ENCODE measurements at places on chromosomes 7 and 10.

DNA sequence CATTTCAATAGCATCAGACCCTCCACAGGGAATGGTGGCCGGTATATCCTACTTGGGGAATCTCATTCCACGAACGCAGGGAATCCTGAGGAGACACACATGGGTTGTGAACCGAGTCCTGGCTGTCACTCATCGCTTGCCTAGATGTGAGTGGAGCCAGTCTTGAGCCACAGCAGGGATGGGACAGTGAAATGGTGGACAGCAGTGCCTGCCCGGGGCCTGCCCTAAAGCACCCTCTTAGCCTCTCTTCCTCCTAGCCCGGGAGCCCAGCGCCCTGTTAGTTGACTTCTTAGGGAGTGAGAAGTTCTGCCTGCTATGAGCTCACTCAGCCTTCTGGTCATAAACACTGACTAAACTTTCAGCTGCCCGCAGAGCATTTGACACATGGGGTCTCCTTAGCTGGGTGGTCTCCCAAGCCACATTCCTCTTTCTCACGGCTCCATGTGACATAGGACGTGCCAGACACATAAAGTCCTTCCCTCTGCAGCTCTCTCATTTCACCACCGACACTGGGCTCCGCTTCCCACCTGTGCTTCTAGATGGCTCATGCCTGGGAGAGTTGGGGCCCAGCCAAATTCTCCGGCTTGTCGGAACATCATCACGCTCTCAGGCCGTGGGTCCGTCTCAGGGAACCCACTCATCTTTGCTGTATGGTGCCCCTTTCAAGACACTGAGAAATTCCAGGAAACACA, 60.9 kb downstream of the TCERG1L start:
- no peak for DNase-seq

DNA sequence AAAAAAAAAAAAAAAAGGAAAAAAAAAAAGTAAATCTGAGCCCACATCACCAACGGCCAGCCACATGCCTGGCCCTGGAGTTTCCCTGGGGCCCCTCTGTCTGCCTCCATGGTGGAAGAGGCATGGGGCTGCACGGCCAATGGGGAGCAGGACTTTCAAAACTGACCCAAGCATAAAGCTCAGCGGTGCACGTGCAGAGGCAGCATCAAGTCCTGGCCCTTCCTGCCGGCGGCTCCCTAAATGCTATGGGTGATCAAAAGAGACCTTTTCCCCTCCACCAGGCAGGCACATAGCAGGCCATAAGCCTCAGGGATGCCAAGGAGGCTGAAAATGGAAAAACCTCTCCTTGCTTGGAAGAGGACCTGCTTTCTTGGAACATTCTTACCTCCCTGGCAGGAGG, 94.3 kb downstream of the OAT start:
- DNase-seq: no peak

- DNase-seq: no peak
Observed at GRCh38 chr10:52483587-52483986, 169.5 kb downstream of the DKK1 start.

DNA sequence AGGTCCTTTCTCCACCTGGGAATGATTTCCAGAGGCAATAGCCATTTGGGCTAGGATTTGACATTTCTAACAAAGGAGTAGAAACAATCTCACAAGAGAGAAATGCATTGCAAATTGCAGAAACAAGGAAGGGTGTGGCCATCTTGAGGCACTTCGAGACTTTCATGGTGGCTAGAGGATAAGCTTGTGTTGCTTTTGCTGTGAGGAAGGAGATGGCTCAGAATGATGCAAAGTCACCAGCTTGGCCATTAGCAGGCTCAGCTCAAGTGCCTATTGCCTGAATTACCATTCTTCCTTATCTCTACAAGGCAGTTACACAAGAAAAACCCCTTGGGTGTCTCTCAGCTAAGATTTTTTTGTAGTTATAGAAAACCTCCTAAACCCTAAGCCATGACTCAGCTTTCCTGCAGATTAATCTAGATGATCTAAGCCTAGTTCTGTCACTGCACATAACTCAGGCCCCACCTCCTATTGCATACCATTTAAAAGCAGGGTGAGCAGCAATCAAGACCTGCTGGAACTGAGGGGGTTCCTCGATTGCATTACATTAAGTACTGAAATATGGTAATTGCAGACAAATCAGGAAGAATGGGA, 683.1 kb downstream of the NRG3 start:
- DNase-seq: no peak

DNA sequence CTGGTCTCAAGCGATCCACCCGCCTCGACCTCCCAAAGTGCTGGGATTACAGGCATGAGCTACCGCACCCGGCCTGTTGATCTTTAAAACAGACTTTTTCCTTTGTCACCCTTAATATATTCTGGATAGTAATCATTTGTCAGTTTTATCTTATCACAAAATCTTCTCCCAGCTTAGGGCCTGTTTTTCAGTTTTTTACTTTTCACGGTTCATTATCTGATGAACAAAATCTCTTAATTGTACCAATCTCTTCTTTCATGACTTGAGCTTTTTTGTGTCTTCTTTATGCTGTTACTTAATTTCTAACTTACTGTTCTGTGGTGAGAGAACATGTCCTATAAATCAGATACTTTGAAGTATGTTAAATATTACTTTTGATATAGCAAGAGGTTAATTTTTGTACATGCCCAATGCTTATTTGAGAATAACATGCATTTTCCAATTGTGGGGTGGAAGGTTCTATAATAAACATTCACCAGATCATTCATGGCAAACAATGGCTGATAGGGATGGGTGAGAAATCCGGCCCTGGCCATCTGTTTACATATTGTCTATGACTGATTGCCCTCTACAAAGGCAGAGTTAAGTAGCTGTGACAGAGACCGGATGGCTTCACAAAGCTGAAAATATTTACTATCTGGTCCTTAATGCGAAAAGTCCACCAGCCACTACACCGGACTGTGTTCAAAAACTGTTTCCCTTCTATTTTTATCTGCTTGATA, 5.3 kb downstream of the PAPOLB start:
- no peak for DNase-seq

- DNase-seq: no peak
Observed at GRCh38 chr7:3309140-3309539, 8.1 kb downstream of the SDK1 start.

DNA sequence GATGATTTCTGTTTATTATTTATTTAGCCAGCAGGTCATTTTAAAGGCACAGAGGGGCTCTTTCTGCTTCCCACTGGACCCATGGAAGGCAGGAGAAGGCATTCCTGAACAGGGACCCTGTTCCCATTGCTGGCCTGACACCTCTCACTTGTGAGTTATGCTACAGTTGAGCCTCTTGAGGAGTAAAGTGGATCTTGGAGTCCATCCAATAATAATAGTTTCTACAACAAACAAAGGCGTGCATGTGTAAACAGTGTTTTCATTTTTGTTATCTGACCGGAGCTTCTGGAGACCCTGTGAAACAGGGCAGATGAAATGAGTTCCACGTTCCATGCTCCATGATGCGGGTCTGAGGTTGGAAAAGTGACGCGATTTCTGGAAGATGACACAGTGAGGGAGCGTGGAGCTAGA, 127.3 kb upstream of the HABP2 start:
- DNase-seq: no peak

GRCh38 chr7:1977059-1977875, 255.5 kb downstream of the MAD1L1 start:
- no peak for DNase-seq

GRCh38 chr10:3783316-3783681, 1.7 kb downstream of the KLF6 start:
- DNase-seq: peak; percentile 73

DNA sequence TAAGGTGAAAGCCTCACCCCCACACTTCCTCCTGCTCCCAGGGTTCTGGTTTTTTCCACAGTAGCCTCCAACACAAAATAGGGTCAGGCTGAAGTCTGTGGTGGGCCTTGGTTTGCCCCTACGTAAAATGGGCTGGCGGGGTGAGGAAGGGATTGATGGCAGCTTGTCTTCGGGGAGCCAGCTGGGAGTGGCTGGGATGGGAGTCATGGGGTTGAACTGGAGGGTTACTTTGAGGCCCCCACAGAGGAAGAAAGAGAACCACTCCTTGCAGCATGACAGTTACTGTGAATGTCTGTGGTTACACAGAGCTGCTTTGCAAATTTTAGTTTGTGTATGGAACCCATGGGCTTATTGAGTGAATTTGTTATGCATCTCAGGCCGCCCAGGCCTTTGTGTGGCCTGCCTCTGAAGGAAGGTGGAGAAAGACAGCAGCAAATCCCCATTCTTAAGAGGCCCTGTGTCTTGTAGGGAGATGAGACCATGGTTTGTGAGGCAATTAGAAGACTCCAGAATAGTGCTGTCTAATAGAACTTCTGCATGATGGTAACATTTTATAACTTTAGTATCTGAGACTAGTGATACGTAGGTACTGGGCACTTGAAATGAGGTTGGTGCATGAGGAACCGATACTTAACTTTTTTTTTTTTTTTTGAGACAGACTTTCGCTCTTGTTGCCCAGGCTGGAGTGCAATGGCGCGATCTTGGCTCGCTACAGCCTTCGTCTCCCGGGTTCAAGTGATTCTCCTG, 8.1 kb downstream of the TRIM8 start:
- DNase-seq: no peak

DNA sequence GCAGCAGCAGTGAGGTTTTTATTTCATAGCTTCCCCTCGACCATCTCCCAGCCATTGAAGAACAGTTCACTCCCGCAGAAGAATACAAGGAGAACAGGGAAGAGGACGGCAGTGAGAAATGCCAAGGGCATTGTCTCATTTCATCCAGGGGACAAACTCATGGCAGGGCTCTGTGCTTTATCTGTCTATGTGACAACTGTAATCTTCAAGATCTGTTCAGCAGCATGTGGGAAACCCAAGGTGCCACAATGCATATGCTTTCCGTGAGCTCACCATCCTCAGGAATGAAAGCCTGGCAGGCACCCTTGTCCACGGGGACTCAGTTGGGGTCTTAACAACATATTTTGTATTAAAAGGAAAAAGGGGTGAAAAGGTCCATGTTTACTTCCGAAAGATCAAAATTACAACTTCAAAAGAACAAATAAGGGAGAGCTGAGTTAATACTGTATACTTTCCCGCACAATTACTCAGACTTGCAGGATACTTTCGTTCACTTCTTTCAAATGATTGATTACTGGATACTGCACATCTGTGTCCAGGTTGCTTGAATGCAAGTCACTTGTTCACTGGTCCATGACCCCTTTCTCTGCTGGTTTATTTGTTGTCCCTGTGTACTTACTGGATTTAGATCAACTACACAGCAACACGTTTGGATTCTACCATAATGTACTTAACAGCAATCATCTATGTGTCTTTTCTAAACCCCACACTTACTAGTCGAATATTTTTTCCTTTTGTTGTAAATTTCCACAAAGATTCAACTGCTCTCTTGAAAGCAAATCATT, 90.1 kb upstream of the ATP6V0A4 start:
- DNase-seq: no peak

DNA sequence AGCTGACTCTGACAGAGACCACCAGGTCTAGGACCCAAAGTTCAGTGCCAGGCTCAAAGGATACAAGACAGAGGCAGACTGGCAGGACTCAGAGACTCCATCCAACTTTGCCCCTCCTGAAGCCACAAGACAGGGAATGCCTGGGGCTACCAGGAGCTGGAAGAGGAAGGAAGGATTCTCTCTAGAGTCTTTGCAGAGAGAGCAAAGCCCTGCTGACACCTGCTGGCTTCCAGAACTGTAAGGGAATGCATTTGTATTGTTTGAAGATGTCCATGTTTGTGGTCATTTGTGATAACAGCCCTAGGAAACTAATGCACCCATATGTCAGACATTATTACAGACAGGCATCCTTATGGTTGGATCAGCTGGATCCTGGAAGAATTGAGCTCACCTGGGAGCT, 132.3 kb upstream of the C7orf33 start:
- no peak for DNase-seq

- DNase-seq: no peak
Observed at GRCh38 chr10:118474111-118474510, 121.3 kb downstream of the PRLHR start.

- no peak for DNase-seq
Observed at GRCh38 chr10:45548068-45548467, 124.5 kb downstream of the ZFAND4 start.

- no peak for DNase-seq
Observed at GRCh38 chr7:96178581-96178980, 143.3 kb downstream of the SLC25A13 start.

DNA sequence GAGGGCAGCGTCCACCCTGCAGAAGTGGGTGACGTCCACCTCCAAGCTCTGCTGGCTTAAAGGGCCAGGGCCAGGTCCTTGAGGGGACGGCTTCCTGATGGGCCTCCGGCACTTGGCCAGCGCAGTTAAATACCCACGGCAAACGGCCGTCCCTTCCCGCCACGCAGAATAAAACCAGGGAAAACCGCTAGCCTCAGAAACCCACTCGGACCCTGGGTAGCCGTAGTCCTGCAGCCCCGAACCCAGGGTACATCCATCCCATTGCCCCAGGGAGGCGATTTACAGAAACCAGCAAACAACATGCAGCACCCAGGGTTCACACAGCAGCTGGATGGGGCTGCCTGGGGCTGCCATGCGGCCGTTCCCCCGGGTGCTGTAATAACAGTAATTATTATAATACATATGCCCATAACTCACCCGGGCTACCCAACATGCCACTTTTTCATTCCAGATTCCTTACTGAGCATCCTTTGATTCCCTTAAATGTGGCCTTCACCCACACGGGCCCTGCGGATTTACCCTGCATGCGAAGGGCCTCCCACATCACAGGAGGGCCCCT, 81.5 kb upstream of the PDGFA start:
- no peak for DNase-seq

DNA sequence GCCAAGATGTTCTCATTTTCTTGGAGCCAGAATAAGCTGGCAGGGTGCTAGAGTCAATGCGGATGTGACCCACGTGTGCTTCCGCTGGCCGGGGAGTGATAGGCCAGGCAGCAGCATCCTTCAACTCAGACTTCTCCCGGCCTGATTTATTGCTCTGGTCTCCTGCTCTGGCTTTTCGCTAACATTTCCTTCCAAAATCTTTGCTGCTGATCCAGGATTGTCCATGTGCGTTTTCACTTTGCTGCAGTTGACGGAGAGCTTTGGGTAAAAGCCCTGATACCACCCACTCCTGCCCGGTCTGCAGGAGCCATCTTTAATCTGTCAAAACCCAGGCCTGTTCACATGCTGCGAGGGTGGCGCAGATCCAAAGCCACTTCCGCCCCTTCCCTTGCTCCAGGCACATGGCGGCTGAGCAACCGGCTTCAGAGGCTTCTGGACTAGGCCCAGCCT, 106.8 kb downstream of the CYP26A1 start:
- DNase-seq: no peak

DNA sequence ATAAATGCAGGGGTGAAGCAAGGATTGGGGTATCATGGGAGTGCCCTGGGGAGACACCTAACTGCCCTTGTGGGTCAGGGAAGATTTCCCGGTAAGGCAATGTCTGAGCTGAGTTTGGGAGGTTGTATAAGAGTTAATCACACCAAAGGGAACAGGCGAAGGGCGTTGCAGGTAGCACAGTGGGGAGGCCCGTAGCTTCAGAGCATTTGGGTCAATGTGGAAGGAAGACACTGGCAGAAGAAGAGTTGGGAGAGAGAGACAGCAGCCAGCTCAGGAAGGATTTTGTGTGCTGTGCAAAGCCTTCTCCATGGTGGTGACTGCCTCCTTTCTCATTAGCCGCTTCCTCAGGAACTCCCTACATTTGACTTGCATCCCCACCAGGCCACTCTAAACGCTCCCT, 80.8 kb upstream of the LEP start:
- DNase-seq: no peak

All from activated CD4-positive, alpha-beta T cell treated with anti-CD3 and anti-CD28 coated beads, Interleukin-2, amount 50 U/mL, for 48 hours (primary cell).